ENCODE measurements at places on chromosomes 4 and X. TPM values are rescaled to one million over a fixed set of nuclear protein-coding genes. Genes with fewer than 3 reads are reported as not detected.

Gene PABPC1L2B
- not detected for total RNA-seq

Gene CNKSR2
- 3.3 TPM for total RNA-seq

Gene CTAG1A
- not detected for total RNA-seq

Gene HSFX3
- not detected for total RNA-seq

Gene GPR143
- not detected for total RNA-seq

Gene CSAG1
- not detected for total RNA-seq

Gene CLIC2
- total RNA-seq = 28.2 TPM

Gene RIBC1
- total RNA-seq = 0.82 TPM

Gene NAA11
- total RNA-seq = not detected

Gene CYTL1
- 2.0 TPM for total RNA-seq

Gene CCDC110
- 9.3 TPM for total RNA-seq

Gene GPR173
- total RNA-seq = 5.6 TPM

Gene TSPAN6
- total RNA-seq = 16.3 TPM

Gene RHOXF2
- total RNA-seq = not detected

Gene COL25A1
- 0.82 TPM for total RNA-seq

Gene UGT2A1
- not detected for total RNA-seq

Gene USP17L15
- total RNA-seq = not detected

Gene ADGRG4
- total RNA-seq = under 0.01 TPM

Gene STARD8
- 5.3 TPM for total RNA-seq

Gene SYTL5
- total RNA-seq = not detected

Gene EPHA5
- 0.27 TPM for total RNA-seq
